ENCODE measurements at places on chromosomes 4 and X.

GRCh38 chr4:9608300-9608699, 164.1 kb downstream of the DEFB131A start:
- no peak for DNase-seq

GRCh38 chr4:81905971-81906370, 434.3 kb upstream of the RASGEF1B start:
- DNase-seq, result no peak

DNA sequence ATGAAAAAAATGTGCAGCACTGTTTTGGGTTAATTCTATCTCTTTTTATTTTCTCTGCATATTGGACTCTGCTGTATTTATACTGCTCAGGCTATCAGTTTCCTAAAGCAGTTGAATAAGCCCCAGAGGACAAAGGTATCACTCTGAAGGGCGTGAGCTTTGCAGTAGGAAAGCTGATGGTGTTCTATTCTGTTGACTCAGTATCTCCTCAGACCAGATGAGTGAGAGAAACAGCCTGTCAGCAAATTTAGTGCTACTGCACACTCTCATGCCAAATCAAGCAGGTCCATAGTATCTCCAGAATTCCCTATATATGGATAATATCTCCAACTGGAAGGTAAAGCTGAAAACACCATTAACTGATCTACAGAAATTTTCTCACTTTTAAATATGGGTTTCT, 132.3 kb upstream of the UGT8 start:
- no peak for DNase-seq

- no peak for DNase-seq
These were observed 271.2 kb downstream of the NLGN4X start for GRCh38 chrX:5957506-5957905.

GRCh38 chr4:15481961-15482745, 12.5 kb downstream of the CC2D2A start:
- no peak for DNase-seq

- no peak for DNase-seq
These were observed 226.3 kb upstream of the PGRMC2 start for GRCh38 chr4:128513664-128514484.

- no peak for DNase-seq
These were observed 207.6 kb upstream of the RASGEF1B start for GRCh38 chr4:81679315-81679714.

DNA sequence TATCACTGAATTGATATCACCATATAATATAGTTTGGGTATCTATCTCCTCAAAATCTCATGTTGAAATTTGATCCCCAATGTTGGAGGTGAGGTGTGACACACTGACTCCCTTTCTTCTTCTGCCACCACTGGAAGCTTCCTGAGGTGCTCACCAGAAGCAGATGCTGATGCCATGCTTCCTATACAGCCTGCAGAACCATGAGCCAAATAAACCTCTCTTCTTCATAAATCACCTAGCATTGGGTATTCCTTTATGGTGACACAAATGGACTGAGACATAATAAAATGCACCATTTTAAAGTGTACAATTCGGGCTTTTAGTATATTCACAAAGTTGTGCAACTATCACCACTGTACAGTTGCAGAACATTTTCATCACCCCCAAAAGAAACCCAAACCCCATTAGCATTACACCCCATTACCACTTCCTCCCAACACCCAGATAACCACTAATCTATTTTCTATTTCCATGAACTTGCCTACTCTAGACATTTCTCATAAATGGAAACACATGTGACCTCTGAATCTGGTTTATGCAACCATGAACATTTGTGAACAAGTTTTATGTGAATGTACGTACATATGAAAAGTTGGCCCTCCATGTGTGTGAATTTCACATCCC, 148.9 kb downstream of the OPHN1 start:
- DNase-seq, result no peak

- DNase-seq, result no peak
These were observed 70.8 kb downstream of the GAB1 start for GRCh38 chr4:143407474-143407873.

DNA sequence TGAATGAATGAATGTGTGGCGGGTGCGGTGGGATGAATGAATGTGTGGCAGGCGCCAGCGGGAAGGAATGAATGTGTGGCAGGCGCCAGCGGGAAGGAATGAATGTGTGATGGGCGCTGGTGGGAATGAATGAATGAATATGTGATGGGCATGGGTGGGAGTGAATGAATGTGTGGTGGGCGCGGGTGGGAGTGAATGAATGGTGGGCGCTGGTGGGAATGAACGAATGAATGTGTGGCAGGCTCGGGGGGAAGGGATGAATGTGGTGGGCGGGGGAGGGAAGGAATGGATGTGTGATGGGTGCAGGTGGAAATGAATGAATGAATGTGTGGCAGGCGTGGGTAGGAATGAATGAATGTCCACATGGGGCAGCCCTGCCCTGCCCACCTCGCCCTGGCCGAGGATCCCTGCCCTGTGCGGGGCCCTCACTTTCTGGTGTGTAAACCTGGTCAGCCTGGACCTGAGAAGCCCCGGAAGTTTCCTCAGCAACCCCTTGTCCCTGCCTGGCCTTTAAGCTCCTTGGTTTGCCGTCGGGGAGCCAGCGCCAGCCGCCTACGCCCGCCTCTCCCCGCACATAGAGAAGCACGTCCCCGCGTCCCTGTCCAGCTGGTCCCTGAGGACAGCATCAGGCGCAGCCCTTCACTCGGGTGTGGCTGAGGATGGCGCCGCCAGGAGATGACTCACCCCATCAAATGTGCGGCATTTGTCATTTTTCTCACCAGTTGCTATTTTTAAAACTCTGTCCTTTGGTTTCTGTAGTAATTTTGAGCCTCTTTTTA, 112.8 kb upstream of the LRPAP1 start:
- no peak for DNase-seq

DNA sequence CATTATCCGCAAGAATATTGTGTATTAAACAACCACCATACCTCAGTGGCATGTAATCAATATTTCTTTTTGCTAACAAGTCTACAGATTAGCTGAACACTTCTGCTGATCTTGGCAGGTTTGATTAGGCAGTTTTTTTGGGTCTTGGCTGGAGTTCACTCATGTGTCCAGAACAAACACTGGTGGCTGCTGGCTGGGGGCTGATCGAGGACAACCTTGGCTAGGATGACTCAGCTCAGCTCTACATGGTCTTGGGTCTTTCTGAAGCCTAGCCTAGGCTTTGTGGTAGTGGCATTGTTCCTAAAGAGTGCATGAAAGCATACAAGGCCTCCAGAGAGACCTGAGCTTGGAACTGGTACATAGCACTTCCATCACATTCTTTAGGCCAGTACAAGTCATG, 41.1 kb downstream of the PPEF1 start:
- DNase-seq, result no peak
